ENCODE measurements at places on chromosomes 13 and 19. TPM values are rescaled to one million over a fixed set of nuclear protein-coding genes. Genes with fewer than 3 reads are reported as not detected.

DNA sequence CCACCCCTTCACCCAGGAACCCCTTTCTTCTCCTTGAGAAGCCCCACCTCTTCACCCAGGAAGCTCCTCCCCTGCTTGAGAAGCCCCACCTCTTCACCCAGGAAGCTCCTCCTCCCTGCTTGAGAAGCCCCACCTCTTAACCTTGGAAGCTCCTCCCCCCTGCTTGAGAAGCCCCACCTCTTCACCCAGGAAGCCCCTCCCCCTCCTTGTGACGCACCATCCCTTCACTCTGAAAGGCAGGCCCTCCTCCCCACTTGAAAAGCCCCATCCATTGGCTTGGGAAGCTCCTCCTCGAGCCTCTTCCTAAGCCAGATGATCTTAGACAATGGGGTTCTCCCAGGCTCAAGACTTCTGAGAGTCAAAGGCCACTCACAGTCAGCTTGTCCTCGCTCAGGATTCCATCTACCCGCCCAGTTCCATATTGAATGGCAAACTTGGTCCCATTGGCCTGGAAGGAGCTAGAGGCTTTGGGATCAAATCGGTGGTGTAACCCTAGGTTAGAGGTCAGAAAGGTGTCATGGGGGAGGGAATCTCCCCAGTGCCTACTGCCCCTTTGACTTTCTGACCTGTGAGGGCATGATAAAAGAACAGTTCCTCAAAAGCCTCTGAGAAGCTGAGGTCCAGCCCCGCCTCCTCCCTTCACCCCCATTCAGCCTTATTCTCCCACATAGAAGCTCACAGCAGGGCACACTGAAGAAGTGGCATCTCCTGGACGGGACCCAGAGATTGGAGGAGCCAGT, 4.0 kb downstream of the NAPSA start:
- DNase-seq, result no peak

- DNase-seq, result no peak
Observed at GRCh38 chr19:41784743-41785142, 11.6 kb upstream of the CEACAM3 start.

DNA sequence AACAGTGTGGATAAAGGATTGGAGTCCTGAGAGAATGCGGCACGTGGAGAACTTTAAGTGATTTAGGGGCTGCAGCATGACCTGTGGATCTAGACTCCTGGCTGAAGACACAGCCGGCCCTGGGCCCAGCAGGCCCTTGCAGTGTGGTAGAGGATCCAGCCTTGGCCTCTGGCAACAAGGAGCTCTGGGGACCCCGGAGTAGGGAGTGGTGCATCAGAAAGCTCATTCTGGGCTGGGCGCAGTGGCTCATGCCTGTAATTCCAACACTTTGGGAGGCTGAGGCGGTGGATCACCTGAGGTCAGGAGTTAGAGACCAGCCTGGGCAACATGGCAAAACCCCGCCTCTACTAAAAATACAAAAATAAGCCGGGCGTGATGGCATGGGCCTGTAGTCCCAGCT, 76.0 kb downstream of the CHST8 start:
- DNase-seq, result no peak

- no peak for DNase-seq
Observed at GRCh38 chr19:53554804-53555203, 16.9 kb downstream of the ZNF331 start.

DNA sequence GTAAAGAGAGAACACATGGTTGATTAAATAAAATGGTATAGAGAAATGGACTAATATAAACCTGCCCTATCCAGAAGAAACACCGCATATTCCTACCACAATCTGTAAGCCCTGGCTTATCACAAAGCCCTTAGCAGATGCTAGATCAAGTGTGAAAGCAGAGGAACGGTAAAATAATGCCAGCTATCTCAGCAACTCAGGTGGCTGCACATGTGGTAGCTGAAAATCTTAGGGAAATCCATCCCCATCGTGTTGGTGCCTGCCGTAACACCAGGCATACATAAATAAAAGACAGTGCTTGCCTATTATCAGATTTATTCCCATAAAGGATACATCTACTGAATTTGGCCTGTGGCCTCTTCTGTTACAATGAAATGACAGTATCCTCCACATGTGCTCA, 304.1 kb upstream of the MAB21L1 start:
- no peak for DNase-seq

DNA sequence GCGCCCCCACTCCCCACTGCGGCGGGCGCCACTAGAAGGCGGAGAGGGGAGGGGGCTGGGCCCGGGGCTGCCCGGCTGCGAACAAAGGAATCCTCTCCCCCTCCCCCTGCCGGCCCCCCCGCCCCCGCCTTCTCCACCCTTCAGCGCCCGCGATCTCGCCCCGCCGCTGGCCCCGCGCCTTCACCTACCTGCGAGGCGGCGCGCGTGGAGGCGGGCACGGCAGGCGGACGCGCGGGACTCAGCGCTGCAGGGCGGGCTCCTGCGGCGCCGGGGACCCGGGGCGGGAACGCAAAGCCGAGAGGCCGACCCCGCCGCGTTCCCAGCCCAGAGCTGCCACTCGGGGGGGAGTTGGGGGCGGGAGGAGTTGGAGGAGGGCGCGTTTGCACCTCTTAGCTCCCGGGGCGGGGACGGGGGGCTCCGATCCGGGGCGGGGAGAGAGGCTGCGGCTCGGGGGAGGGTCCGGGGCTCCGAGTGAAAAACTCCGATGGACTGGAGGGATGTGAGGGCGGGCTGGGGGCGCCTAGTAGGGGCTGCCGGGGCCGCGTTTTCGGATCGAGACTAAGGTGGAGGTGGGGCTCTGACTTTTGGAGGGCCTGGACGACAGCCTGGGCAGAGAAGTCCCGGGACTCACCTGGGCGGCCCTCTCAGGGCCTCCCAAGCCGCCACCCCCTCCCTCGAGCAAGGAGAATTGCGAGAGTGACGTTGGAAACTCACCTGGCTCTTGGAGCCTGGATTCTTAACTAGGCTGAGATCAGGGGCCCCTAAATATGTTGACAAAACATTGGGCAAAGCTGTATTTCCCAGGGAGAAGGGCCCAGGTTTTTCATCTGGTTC, at the start of gene FBN3:
Gene FBN3, minus strand, starts transcription at position 332 of the 834 bp plus-strand sequence. CDS start 2,112 bp downstream, outside the sequence.
- DNase-seq, result no peak

GRCh38 chr19:54937926-54938325, 9.4 kb downstream of the NLRP7 start:
- DNase-seq, result no peak

DNA sequence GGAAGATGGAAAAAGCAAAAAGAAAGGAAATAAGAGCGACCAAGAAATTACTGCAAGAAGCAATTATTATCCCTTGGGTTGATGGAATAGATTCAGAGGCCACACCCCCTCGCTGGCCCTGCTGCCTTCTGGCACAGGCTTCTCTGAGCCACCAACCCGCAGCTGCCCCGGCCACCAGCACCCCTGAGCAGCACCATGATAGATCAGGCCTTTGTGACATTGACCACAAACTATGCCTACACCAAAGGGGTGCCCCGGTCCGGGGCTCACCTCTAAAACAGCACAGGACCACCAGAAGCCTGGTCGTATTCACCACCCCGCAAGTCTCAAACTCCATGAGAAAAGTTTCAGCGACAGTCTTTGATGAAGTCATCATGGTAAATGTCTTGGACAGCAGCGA, 1059.3 kb downstream of the SLITRK1 start:
- DNase-seq, result no peak

Gene KLC3
- 0.65 TPM for polyA plus RNA-seq

DNA sequence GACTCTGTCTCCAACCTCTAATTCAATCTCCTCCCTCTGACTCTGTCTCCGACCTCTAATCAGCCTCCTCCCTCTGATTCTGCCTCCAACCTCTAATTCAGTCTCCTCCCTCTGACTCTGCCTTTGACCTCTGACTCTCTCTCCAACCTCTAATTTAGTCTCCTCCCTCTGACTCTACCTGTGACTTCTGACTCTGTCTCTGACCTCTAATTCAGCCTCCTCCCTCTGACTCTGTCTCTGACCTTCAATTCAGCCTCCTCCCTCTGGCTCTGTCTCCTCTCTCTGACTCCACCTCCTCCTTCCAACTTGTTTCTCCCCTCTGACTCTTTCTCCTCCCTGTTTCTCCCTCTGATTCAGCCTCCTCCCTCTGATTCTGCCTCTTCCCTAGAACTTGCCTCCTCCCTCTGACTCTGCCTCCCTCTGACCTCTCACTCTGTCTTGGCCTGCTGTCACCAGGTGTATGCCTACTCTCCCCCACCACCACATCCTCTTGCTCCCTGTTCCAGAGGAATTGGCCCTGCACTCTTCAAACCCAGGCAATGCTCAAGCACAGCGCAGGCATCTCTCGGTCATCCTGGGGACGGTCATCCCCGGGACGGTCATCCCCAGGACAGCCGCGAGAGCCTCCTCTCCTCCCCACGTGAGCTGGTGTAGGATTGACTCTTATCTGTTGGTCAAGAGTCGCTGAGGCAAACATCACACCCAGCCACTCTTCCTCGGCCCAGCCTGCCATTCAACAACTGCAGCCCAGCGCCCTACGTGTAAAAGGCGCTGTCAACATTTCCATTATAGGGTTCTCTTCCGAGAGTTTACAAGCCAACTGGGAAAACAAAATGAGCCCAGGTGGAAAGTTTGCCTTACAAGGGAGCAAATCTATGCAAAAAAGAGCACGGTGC, 60.2 kb downstream of the ZIC5 start:
- DNase-seq, result no peak

- no peak for DNase-seq
Observed at GRCh38 chr13:108178078-108178477, 37.3 kb downstream of the LIG4 start.

GRCh38 chr19:30341611-30342201, 30.5 kb upstream of the ZNF536 start:
- peak; percentile 24 for DNase-seq

Gene TJP3
- polyA plus RNA-seq, result 19.5 TPM

DNA sequence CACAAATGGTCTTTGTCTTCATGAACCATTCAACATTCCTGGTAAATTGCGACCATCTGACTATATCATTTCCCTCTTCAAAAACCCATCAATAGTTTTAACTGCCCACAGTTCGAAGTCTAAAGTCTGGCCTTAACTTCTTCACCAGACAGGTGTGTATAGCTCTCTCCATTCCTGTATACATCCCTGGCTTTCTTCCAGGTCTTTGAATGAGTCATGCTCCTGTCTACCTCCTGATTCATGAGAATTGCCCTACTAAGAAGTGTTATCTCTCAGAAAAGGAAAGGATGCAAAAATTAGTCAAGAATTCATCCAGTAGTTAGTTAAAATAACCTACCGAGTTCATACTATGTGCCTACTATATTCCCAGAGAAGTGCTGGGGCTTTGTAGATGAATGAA, 225.0 kb downstream of the TBC1D4 start:
- no peak for DNase-seq

- no peak for DNase-seq
Observed at GRCh38 chr13:41858780-41859179, 102.1 kb downstream of the VWA8 start.

All from right lung (tissue), 10 donors.